ENCODE measurements at places on chromosomes 6 and 20.

DNA sequence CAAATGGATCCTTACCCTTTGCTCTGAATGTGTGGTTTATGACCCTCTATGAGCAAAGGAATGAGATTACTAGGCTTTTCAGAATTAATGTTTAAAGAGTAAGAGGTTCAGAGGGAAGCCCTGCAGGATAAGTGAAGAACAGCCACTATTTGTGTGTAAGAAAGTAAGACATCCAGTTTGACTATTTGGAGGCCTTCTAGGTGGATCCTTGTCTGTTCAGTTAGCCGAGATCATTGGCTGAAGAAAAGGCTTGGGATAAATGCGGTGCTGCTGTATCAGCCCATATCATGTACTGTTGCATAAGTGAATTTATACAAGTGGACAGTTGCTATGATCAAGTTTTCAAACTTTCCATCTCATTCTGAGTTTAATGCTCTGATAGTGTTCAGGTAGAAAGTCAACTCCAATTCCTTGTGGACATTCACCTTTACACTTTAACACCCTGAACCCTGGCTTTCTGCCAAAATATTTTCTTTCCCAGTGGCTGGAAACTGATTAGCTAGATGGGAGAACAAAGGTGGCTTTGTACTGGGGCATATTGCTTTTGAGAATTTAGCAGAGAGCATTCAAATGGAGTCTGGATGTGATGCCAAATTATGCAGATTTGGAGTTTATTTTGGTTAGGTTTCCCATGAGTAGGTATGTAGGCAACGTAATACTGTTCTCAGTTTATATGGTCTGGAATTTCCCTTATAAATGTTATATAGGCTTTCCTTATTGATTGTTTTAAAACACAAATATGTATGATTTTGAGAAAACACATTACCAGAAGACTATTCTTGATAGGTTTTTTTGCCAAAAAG is 15.0 kb downstream of the PARD6B start:
- DNase-seq, result no peak

DNA sequence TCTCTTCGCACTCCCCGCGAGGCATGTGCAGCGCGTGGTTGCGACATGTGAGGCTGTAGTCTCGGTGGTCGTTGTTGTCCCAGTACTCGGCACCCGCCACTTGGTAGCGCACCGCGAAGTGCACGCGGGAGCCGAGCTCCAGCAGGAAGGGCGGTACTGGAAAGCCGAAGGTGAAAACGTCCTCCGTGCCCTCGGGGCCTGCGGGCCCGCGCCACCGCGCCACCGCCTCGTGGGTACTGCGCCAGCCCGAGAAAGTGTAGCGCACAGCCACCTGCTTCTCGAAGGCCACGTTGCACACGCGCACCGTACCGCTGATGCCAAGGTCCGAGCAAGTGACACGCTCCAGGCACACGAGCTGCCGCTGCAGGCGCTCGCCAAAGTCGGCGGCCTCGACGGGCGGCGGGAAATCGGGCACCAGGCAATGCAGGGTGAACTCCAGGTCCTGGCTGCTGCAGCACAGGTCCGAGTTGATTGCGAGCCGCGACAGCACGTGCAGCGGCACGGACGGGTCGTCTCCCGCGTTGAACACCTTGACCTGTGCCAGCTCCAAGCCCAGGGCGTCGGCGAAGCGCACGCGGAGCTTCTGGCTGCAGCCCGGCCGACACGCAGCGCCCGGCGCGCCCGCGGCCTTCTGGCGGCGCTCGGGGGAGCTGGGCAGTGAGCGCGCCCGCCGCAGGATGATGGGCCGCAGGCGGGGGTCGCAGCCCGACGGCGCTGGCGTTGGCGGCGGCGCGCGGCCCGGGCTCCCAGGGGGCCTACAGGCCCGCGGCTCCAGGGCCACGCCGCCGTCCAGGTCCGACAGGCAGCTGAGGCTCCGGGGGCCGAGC is 840 bp downstream of the PPP1R3D start:
- no peak for DNase-seq

- DNase-seq, result no peak
These were observed 219.1 kb downstream of the PHACTR1 start for GRCh38 chr6:12935637-12936036.

DNA sequence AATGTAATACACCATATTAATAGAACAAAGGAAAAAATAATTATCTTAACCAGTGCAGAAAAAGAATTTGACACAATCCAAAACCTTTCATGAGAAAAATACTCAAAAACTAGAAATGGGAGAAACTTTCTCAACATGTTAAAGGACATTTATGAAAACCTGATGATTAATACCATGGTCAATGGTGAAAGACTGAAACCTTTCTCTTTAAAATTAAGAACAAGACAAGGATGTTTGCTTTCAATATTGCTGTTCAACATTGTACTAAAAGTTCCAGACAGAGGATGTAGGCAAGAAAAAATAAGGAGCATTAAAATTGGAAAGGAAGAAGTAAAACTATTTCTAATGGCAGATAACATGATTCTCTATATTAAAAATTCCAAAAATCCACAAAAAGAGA is 981.3 kb upstream of the FLRT3 start:
- no peak for DNase-seq

- DNase-seq, result no peak
These were observed 36.2 kb downstream of the ARMC2 start for GRCh38 chr6:108884211-108885059.

- DNase-seq, result no peak
These were observed 8.0 kb downstream of the ECT2L start for GRCh38 chr6:138803861-138804260.

- no peak for DNase-seq
These were observed 674.2 kb upstream of the FLRT3 start for GRCh38 chr20:15011631-15012030.

GRCh38 chr6:147158881-147159280 is 45.3 kb upstream of the STXBP5 start:
- DNase-seq, result no peak

DNA sequence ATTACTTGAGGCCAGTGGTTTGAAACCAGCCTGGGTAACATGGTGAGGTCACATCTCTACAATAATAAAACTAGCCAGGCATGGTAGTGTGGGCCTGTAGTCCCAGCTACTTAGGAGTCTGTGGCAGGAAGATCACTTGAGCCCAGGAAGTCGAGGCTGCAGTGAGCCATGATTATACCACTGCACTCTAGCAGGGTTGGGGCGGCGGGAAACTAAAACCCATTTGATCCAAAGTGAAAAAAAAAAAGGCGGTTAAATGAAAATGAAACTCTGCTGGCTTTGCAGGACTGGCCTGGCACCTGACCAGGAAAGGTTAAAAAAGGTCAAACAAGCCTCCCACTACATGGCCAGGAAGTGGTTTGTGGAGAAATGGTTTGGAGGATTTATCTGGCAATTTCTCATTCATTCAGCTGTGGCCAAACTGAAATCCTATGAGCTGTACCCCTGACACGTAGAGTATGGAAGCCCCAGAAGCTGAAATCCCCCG is 36.6 kb downstream of the MTRES1 start:
- DNase-seq, result no peak

DNA sequence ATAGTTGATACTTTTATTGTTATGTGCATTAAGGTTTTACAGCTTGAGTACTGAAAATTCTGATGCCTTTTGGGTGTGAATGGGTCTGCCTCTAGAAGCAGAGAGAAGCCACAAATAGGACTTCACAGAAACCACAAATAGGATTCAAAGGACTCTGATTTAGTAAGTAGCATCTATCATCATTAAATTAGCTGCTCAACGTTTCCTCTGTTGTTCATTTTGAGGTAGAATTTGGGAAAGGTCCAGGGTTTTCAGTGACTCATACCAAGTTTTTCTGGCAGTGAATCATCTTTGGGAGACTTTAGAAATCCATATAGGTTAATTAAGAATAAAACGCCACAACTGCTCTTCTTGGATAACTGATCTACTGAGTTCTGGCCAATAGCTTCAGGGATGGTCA is 105.1 kb downstream of the PHF3 start:
- no peak for DNase-seq

DNA sequence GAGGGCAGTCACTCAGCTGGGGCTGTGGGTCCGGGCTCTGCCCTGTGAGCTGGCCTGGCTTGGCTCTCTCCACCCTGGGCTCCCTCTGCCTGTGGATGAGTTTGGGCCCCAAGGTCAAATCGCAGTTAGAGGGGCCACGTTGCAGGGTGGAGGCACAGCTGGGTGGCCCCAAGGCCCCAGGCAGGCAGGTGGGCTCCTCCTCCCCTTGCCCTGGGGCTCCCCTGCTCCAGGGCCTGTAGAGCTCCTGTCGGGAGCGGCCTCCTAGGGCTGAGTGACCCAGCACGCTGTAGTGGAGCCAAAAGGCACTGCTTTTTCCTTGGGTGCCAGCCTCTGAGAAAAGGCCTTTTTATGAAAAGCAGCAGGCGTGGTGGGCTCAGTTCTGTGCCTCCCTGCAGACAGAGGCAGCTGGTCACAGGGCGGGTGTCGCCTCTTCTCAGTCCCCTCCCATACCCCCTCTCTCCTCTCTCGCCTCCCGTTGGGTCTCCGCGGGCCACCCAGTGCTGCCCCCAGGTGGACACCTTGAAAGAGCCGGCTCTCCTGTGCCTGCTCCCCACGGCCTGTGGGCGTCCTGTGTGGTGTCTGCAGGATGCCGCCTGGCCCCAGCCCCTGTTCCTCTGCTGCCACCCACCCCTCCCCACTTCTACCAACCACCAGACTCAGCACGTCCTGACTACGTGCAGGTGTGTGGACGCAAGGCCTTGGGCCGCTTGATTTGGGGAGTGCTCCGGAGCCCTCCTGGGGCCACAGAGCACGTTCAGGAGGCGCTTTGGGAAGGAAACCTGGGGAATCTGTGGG is 13.2 kb downstream of the SS18L1 start:
- DNase-seq, result peak; percentile 45

GRCh38 chr6:25279748-25280343 is 672 bp downstream of the CARMIL1 start:
- no peak for DNase-seq

Data from NCI-H510A (cell line).